Osteocyte (in vitro differentiated cells): ENCODE measurements at places on chromosomes 13 and 19. TPM values are rescaled to one million over a fixed set of nuclear protein-coding genes. Genes with fewer than 3 reads are reported as not detected.

Gene SLC25A41
- 0.27 TPM in 1 of 2 replicates, not detected in the other for total RNA-seq

Gene JSRP1
- not detected in 2 replicates for total RNA-seq

Gene CRLF1
- 17.0 and 18.7 TPM in 2 replicates for total RNA-seq

Gene CPB2
- not detected in 2 replicates for total RNA-seq

Gene JUNB
- total RNA-seq = 141 and 158 TPM in 2 replicates

Gene PGLYRP1
- total RNA-seq = not detected in 2 replicates

Gene CRX
- not detected in 2 replicates for total RNA-seq

DNA sequence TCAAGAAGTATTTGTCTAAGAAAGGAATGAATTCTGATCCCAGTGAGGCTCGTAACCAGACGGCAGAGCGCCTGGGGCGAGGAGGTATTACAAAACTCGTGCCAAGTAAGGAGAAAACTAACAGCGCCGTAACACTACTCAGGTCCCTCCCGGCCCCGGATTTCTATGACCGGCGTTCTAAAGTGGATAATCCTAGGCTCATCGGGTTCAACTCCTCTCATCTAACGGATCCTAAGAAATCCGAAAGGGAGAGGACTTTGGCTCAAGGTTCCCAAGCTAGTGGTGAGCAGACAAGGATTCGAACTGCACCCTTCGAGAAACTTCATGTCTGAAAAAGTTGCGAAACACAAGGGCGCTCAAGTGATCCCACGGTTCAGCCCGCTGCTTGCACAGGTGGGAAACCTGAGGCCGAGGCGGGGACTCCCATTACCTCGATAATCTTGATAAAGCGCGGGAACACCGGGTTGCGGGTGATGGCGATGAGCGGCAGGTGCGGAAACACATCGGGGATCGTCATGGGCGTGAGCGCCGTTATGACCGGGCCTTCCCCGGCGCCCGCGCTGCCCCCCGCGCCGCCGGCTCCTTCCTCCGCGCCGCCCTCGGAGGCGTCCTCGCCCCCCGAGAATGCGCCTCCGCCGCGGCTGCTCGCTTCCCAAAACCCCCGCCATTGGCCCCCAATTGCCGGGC is 529 bp downstream of the LONP1 start:
- H3K36me3 ChIP-seq = peaks cover 4% of the 10 kb centered on the region
- peak overlapping the region; percentile 89 for H3K4me3 ChIP-seq
- no peaks in the 10 kb centered on the region for H3K27me3 ChIP-seq
- no peak for DNase-seq

- DNase-seq = no peak
- no peak within 1 kb of the TSS for H3K4me3 ChIP-seq
- H3K27ac ChIP-seq = no peak within 1 kb of the TSS
- peaks cover 3% of the 10 kb centered on the region for H3K36me3 ChIP-seq
- H3K4me1 ChIP-seq = no peaks in the 10 kb centered on the region
Observed at GRCh38 chr19:3771906-3772455, at the start of gene RAX2. Gene RAX2, minus strand, starts transcription at chr19:3772228. Its CDS starts 486 bp downstream, at chr19:3771742.

DNA sequence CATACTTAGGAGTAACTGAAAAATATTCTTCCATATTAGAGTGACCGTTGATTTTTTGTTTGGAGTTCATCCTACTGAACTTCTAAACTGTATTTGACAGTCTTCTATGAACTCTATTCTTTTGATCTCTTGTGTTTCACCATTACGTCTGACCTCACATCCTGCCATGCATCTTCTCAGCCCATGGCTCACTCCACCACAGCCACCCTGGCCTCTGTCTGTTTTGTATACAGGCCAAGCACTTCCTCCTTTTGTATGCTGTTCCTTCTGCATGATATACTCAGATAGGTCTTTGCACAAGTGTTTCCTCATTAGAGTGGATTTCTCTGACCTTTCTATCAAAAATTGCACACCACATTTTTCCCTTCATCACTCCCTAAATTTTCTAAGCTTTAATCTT is 119.9 kb downstream of the MAB21L1 start:
- no peaks in the 10 kb centered on the region for H3K27me3 ChIP-seq
- H3K4me3 ChIP-seq = no peak overlapping the region
- peaks cover 9% of the 10 kb centered on the region for H3K36me3 ChIP-seq
- no peak overlapping the region for H3K27ac ChIP-seq
- H3K4me1 ChIP-seq = no peaks in the 10 kb centered on the region
- no peak for DNase-seq

- H3K27ac ChIP-seq = peak overlapping the region; percentile 100
- DNase-seq = peak; percentile 90
Observed at GRCh38 chr19:41321600-41322270, 11.8 kb downstream of the CCDC97 start.

GRCh38 chr13:76292726-76293125 is 593.5 kb downstream of the KCTD12 start:
- H3K27me3 ChIP-seq = peaks cover 8% of the 10 kb centered on the region
- H3K36me3 ChIP-seq = no peaks in the 10 kb centered on the region
- peak overlapping the region; percentile 83 for H3K27ac ChIP-seq

DNA sequence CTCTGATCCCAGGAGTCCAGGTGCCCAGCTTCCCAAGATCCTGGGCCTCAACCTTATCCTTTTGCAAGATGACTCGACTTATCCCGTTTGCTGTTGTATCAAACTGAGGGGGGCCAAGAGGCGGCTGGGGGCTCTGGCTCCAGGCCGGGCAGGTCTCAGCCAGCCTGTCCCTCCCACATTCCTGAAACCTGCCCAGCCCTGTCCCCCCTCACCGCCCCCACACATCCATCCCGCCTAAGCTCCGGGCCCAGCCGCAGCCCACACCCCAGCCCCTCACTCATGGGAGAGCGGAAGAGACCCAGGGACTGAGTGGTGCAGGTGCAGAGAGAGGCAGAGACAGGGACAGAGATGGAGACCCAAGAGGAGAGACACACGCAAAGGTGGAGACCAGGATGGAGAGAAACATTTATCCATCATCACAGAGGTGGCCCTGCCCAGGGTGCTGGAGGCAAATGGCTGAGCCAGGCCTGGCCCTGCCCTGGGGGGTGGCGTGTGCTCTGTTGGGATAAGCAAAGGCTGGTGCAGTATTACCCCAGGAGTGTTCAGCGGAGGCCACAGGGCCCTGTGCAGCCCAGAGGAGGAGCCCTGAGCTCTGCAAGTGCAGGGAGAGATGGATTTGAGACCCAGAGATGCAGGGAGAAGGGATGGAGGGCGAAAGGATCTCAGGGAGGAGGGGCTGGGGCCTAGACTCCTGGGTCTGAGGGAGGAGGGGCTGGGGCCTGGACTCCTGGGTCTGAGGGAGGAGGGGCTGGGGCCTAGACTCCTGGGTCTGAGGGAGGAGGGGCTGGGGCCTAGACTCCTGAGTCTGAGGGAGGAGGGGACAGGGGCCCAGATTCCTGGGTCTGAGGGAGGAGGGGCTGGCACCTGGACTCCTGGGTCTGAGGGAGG is 1.6 kb downstream of the BCAM start:
- peaks cover 6% of the 10 kb centered on the region for H3K36me3 ChIP-seq
- no peak overlapping the region for H3K27ac ChIP-seq
- peaks cover 4% of the 10 kb centered on the region for H3K27me3 ChIP-seq
- no peak for DNase-seq
- H3K4me1 ChIP-seq = peaks cover 29% of the 10 kb centered on the region

DNA sequence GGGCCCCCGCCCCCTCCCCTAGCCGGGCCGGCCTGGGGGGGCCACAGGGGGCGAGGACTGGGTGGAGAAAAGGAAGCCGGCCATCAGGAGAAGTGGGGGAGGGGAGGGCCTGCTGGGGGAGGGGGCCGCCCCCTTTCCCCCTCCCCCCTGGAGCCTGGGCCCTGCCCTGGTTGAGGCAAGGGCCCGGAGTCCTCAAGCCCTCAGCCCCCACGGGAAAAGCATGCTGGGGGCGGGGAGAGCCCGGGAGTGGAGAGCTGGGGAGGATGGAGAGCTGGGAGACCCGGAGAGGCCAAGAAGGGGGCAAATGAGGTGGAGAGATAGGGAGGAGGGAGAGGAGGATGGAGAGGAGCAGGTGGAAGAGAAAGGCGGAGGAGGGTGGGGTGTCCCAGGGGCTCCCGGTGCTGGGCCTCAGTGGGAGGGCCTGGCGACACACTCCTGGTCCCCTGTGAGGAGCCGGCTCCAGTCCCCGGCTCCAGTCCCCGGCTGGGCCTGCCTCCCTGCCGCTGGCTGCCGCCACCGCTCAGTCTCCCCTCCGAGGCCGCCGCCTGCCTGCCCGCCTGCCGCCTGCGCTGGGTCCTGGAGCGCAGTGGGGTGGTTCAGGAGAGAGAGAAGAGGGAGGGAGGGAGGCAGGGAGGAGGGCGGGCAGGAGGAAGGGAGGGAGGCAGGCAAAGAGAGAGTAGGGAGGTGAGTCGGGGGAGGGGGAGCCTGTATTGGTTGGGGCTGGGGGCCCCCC is at the start of gene GRIK5:
Gene GRIK5, minus strand, starts transcription at position 588 of the 733 bp plus-strand sequence. CDS start 4,436 bp downstream, outside the sequence.
- no peak within 1 kb of the TSS for H3K27ac ChIP-seq
- H3K4me3 ChIP-seq = no peak within 1 kb of the TSS
- no peak for DNase-seq

- no peak overlapping the region for H3K4me3 ChIP-seq
- no peak for DNase-seq
Observed at GRCh38 chr19:57648331-57649003, 15.5 kb downstream of the ZNF211 start.

GRCh38 chr13:104460554-104460953 is 1394.3 kb upstream of the SLC10A2 start:
- H3K27me3 ChIP-seq = no peaks in the 10 kb centered on the region
- DNase-seq = no peak
- no peaks in the 10 kb centered on the region for H3K4me1 ChIP-seq
- no peak overlapping the region for H3K27ac ChIP-seq

DNA sequence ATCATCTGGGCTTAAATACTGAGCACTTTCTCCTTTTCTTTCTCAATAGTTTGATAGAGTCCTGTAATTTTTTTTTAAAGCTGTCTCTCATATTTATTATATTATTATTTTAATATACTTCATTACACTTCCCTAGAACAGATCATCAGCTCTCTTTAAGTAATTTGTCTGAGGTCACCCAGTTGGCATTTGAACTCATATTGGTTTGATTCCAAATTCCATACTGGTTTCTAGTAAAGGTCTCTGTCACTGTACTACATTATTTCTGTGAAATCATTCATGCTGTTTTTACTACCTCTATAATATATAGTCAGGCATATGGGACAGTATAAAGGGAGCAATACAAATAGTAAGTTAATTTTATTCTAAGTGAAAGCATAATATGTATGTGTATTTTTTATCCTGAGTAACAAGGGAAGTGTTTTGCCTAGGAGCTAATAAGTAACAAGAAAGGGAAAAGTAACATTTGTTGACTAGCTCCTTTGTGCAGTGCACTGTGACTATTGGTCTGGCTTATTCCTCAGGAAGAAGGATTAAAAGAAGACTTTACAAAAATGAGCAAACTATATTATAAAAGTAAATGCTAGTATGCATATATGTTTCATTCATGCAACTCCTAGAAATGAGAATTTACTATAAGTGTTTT is 14.3 kb downstream of the LPAR6 start:
- peaks cover 22% of the 10 kb centered on the region for H3K36me3 ChIP-seq
- H3K4me3 ChIP-seq = no peak overlapping the region
- no peaks in the 10 kb centered on the region for H3K27me3 ChIP-seq

DNA sequence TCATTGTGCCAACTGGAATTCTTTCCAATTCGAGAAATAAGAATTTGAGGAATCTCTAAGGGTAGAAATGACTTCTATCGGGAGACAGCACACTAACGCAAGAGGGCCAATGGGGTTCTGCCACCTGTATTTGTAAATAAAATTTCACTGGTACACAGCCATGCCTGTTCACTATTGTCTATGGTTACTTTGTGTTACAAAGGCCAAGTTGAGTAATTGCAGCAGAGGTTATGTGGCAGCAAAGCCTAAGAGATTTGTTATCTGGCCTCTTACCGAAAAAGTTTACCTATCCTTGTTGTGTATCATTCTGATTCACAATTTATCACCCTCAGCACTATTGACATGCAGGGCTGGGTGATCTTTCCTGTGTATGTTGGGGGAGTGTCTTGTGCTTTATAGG is 278.0 kb downstream of the KLF5 start:
- no peaks in the 10 kb centered on the region for H3K36me3 ChIP-seq
- no peak for DNase-seq
- H3K27me3 ChIP-seq = no peaks in the 10 kb centered on the region
- no peak overlapping the region for H3K27ac ChIP-seq

DNA sequence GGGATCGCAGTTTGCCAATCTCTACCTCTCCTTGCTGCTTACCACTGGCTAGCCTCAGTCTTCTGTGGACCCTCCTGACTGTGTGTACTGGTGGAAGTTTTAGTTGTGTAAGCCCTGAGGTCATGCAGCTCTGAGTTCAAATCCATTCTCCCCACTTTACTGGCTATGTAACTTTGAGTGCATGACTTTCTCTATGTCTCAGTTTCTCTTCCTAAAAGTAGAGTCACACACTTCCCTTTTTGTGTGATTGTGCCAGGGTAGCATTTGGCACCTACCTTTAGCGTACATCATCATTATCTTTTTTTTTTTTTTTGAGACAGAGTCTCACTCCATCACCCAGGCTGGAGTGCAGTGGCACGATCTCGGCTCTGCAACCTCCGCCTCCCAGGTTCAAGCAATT is 70.3 kb downstream of the MAP4K1 start:
- peaks cover 12% of the 10 kb centered on the region for H3K27me3 ChIP-seq
- H3K4me3 ChIP-seq = no peak overlapping the region
- H3K4me1 ChIP-seq = peaks cover 5% of the 10 kb centered on the region
- DNase-seq = no peak
- no peaks in the 10 kb centered on the region for H3K36me3 ChIP-seq

- DNase-seq = no peak
- H3K4me3 ChIP-seq = no peak overlapping the region
- H3K4me1 ChIP-seq = no peaks in the 10 kb centered on the region
Observed at GRCh38 chr13:71274923-71275608, 591.9 kb downstream of the DACH1 start.
